ENCODE measurements at places on chromosomes 12 and 14.

GRCh38 chr14:99382781-99383471, 97.7 kb downstream of the SETD3 start:
- no peak for DNase-seq

DNA sequence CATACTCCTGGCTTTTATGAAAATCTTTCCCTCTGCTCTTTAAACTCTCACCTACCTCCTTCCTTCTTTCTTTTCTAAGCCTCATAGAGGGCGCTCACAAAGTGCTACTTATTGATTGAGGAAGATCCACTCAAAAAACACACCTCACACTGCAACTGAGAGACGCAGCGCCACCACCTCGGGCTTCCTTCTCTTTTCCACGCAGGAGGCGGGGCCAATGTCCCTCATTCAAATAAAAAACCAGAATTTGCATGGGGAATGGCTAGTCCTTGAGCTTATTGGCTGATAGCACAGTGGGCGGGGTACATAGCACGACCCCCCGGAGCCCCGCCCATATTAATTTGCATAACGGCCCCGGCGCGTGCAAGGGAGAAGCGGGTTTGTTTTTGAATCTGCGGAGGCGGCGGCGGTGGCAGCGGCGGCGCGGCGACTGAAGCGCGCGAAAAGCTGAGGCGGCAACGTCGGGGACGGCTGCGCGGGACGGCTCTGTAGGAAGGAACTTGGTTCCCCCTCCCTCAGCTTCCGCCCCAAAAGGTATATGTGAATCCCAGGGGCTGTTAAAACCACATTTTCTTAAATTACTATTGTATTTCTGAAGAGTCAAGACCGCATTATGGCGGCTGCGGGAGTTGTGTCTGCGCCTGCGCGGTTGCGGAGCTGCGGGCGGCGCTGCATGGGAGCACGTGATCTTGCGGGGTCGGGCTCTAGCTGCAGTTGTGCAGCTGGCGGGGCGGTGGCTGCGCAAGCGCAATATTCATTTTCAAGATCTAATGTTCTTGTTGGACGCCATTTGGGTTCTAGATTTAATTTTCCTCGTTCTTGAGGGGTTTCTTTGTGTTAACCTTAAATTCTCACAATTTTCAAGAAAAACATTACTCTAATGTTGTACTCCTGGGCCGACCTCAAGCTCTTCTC, at the start of gene ATF7IP:
Gene ATF7IP, plus strand, starts transcription at position 389 of the 915 bp plus-strand sequence. CDS start 58,234 bp downstream, outside the sequence.
- peak; percentile 99 for DNase-seq

DNA sequence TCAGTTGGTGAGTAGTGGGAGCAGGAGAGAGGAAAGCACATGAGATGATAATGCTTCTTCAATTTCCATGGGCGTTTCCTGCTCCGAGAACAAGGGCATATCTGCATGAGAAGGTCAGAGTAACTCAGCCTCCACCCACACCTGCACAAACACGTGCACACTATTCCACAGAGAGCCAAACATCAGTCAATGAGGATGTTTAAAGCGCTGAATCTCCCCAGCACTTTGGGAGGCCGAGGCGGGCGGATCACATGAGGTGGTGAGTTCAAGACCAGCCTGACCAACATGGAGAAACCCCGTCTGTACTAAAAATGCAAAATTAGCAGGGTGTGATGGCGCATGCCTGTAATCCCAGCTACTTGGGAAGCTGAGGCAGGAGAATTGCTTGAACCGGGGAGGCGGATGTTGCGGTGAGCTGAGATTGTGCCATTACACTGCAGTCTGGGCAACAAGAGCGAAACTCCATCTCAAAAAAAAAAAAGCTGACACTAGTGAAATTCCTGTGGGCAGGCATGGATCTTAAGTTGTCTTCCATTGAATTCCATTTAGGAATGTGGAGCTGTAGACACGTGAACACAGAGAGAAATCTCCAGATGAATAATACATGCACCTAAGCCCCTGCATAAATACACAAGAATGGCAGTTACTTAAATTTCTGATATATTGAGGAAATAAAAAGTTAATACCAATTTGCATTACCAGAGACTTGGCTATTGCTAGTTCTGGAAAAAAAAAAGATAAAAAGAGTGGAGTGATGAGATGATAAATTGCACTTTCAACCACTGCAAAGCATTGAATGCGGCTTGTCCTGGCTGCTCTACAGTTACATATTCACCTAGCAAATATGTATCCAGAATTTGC, 1097.4 kb upstream of the TMEM132C start:
- no peak for DNase-seq

- DNase-seq = no peak
Measured at GRCh38 chr14:54631016-54631415, 64.1 kb downstream of the SAMD4A start.

DNA sequence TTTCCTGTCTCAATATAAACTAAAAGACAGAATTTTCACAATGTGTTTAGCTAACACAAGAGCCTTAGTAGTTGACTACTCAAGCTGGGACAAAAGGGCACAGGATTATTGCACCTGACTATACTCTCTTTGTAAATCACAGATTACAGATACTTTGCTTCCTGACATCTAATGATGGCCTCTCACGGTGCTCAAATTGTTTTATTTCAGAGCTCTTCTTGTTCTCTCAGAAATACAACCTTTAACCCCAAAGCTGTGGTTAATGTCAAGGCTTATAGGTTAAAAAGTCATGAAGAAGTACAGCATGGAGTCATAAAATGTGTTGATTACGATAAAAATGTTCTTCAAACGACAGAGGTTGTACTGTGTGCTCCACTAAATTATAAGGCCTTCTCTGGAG, 89.9 kb upstream of the CPNE8 start:
- DNase-seq = no peak

DNA sequence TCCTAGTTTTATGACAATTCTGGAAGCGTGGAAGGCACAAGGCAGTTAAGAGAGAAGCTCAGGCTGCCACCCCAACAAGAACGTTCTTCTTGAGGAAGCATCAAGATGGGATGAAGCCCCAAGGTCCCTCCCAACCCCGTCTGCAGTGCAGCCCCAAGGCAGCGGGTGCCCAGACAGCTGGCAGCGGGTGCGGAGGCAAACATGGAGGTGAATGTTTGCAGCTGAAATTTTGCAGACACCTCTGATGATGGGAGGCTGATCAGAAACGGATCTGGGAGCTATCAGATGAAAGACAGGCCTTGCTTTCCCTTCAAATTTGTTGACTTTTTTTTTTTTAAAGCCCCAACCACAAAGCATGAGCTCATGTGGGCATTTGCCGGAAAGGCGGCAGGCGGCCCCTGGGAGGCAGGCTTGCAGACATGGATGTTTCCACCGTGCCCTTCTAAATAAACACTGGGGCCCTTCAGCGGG, 230.7 kb upstream of the RTL1 start:
- no peak for DNase-seq

DNA sequence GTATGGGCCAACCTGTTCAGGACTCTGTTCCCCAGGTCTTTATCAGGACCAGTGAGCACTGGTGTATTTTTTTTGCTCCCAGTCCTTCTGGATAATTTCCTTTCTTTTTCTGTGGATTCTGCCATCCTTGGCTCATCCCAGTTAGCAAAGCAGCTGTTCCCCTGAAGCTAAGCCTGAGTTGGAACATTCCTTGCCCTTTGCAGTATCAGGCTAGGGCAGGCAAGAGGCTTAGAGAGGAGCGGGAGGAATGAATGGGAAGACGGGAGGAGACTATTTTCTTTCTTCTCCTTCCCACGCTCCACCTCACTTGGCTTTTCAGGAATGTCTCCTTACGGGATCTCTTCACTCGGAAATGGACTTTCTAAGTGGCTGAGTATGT, 29.2 kb downstream of the ERG28 start:
- DNase-seq = no peak

GRCh38 chr14:92940543-92940942, 17.6 kb downstream of the CHGA start:
- DNase-seq = no peak

GRCh38 chr12:106137530-106138356, 1.0 kb downstream of the NUAK1 start:
- DNase-seq = no peak

- peak; percentile 35 for DNase-seq
Measured at GRCh38 chr14:51653079-51653774, 1.5 kb downstream of the FRMD6 start.

GRCh38 chr14:96214793-96215192, 10.2 kb downstream of the BDKRB2 start:
- no peak for DNase-seq

DNA sequence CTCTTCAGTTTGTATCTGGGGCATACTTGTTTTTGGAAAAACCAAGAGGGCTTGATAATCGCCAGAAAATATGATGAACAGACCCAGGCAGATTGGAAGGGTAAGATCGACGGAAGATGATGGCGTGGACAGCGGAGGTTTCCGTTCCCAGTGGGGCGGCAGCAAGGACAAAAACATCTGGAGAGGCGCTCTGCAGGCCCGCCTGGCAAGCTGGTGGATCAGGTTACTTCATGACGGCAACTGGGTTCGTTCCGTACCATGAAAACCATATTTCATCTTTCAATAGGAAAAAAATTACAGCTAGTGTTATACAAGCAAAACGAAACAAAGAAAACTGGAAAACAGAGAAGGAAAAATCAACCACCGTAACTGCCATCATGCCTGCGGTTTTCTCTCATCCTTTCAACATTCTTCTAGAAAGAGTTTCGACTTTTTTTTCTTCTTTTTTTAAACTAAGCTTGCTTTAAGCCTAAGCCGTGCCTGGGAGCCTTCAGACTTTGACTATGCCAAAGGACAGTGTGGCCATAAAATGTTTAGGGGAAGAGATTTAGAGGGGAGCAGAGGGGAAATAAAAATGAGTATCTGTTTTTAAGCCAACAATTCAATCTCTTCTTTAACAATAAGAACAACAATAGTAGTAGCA, 210.5 kb downstream of the FOXN3 start:
- no peak for DNase-seq

- no peak for DNase-seq
Measured at GRCh38 chr12:105107171-105107493, 399 bp upstream of the WASHC4 start.

- DNase-seq = peak; percentile 20
Measured at GRCh38 chr12:111451232-111451631, 45.5 kb downstream of the SH2B3 start.

- DNase-seq = peak; percentile 1
Measured at GRCh38 chr14:102988054-102988453, 65.6 kb downstream of the AMN start.

- no peak for DNase-seq
Measured at GRCh38 chr14:25108959-25109358, 59.0 kb upstream of the STXBP6 start.

- peak; percentile 27 for DNase-seq
Measured at GRCh38 chr14:75230140-75230792, 48.4 kb upstream of the FOS start.

DNA sequence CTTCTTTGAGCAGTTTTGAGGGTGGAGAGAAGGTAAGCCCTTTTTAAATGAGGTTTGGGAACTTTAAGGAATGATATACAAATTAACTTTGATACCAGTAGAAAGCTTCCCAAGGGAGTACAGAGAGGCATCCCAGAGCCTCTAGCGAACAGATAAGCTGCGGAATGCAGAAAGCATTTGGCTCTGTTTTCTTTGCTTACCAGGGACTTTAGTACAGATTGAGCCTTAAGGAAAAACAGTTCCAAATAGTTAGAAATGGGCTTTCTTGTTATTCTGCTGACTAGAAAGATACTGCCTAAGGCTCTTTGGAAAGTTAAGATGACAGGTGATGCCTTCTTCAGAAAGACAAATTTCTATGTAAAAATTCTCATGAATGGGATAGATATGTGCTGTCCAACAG, 261.7 kb upstream of the FOXN3 start:
- no peak for DNase-seq

- no peak for DNase-seq
Measured at GRCh38 chr12:14949631-14950030, 11.3 kb upstream of the ERP27 start.

All from OCI-M1 (cell line).